Occipital lobe (tissue), 3 donors: ENCODE measurements at places on chromosomes 6 and 20. TPM values are rescaled to one million over a fixed set of nuclear protein-coding genes. Genes with fewer than 3 reads are reported as not detected.

The APOM gene
- not detected for total RNA-seq

The HLA-F gene
- 1.4 TPM for total RNA-seq

The MRPS18A gene
- total RNA-seq, result 11.7 TPM

The DSP gene
- 7.6 TPM for total RNA-seq

The DPPA5 gene
- not detected for total RNA-seq

The SYNDIG1 gene
- total RNA-seq, result 32.6 TPM

DNA sequence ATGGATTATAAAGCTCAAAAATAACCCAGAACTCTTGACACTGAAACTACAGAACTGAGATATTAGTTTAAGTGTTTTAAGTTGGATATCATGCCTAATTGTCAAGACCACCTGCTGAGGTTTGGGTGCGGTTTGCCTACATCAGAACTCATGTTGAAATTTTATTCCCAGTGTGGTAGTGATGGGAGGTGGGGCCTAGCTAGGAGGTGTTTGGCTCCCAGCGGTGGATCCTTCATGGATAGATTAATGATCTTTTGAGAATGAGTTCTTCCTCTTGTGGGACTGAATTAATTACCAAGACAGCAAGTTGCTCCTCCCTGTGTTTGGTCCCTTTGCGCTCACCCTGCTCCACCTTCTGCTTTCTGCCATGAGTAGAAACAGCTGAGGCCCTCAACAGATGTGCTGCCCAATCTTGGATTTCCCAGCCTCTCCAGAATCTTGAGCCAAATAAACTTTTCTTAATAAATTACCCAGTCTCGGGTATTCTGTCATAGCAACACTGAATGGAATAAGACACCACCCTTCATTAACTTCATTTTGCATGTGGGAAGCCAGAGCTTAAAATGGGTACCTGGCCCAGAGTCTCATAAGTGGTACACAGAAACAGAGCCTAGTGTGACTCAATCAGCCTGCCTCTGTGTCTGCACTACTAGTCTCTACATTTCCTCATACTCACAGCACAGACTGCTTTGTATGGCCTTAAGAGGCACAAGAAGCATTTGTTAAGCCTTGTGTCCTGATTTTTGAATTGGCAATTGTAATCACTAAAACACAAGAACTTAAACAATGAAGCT, 158.4 kb downstream of the IBTK start:
- DNase-seq, result no peak

- no peak for DNase-seq
These were observed 703.1 kb downstream of the RFPL4B start for GRCh38 chr6:113050010-113050858.

- DNase-seq, result no peak
These were observed 82.2 kb upstream of the NRSN1 start for GRCh38 chr6:24043848-24044247.

DNA sequence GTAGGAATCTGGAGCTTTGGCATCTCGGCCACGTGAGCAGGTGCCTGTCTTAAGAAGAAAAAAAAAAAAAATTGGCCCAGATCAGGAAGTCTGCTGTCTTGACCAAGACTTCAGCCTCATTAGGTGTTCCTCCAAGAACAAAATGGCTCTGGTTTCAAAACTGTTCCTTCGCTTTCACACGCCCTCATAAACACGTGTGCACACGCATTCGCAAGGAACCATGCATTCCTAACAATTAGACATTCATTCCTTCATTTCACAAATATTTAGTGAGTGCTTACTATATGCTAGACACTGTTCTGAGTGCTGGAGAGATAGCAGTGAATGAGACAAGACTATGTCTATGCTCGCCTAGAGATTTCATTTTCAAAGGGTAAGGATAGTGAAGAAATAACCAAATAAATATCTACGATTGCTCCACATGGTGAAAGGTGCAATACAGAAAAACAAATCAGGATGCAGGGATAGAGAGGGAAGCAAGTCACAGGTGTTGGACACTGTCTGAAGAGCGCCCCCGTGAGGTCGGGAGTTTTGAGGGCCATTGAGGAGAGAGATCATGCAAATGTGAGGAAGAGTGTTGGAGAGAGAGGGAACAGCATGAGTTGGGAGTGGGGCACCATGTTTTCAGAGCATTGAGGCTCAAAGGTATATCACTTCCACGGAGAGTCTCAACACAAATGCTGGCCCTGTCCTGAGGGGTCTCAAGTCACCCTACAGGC, 53.3 kb downstream of the CCDC170 start:
- DNase-seq, result no peak

DNA sequence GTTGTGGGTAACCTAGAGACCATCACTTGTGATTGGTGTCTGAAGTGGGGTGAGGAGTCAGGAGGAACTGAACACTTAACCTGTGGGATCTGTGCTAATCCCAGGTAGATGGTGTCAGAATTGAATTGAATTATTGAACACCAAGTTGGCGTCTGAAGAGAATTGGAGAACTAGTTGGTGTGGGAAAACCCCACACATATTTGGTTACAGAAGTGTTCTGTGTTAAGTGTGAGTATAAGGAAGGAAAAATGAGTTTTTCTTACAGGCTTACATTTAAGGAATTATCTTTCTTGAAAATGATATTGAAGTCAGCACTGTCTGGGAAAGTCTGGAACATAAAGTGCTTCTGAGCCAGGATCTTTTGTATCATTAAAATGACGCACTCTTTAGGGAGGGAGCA, 182.9 kb upstream of the ECI2 start:
- DNase-seq, result no peak

DNA sequence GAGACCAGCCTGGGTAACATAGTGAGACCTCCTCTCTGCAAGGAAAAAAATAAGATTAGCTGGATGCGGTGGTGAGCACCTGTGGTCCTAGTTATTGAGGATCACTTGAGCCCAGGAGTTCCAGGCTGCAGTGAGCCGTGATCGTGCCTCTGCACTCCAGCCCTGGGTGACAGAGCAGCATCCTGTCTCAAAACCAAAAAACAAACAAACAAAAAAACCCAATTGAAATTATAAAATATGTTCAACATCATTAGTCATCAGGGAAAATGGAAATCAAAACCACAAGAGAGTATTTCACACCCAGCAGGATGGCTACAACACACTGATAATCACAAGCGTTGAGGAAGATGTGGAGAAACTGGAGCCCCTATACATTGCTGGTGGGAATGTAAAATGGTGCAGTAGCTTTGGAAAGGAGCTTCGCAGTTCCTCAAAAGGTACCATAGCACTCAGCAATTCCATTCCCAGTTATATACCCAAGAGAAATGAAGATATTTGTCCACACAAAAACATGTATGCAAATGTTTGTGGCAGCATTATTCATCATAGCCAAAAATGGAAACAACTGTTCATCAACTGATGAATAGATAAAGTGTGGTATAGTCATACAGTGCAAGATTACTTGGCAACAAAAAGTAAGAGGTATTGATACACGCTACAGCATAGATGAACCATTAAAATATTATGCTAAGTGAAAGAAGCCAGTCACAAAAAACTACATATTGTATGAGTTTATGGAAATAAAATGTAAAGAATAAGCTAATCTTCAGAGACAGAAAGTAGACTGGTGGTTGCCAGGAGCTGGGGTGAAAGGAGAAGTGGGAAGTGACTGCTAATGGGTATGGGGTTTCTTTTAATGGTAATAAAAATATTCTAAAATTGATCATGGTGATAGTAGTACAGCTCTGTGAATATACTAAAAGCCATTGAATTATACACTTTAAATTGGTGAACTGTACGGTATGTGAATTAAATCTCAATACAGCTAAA, 38.7 kb upstream of the RIPOR2 start:
- no peak for DNase-seq

GRCh38 chr6:155830531-155830930, 374.9 kb upstream of the NOX3 start:
- no peak for DNase-seq

DNA sequence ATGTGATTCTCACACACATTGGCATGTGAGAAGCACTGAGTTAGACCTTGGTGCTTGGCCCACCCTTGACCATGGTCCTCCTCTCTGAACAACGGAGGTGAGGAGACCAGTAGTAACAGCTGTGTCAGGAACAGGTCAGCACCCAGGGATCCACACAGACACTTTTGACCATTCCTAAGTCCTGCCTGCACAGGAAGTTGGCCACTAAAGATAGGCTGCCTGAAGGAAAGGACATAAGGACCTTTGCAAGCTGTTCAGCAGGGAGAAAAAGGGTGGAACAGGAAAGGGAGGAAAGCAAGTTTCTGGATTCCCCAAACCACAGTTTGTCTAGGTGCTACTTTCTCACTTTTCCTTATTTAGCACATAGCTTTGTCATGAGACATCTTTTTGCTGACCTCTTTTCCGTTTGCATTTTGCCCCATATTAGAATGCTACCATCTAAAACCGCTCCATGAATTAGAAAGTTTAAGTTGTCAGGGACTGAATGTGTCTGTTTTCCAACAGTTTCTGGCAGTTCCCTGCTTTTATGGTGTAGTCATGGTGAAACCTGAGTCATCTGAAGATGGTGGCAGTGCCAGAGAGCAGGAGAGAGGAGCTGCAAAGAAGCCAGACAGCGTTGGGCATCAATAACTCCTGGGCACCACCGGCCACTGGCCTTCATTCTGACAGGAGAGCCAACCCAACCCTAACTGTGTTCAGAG, 1.1 kb upstream of the CD109 start:
- DNase-seq, result peak; percentile 14

DNA sequence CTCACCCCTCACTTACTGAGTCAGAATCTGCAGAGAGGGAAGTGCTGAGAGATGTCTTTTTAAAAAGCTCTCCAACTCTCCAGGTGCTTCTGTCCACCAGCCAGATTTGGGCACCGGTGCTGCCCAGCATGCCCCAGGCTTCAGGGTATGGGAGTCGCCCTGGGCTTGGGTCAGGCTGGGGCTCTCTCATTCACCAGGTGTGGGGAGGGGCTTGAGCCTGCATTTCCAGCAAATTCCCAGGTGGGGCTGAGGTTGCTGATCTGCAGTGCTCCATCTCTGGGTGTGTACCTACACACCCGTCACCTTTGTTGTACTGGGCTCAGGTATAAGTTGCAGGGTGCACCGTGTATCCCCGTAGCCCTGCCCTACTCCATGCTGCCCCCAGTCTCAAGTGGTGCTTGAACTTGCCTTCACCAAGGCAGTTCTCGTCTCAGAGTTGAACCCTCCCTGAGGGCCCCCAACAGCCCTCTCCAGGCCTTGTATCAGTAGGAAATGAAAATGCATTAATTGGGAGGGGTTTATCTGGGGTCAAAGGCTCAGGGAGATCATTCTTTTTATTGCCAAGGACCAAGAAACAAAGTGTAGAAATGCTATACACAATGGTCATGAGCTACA, 23.5 kb downstream of the PPP1R3G start:
- DNase-seq, result no peak

DNA sequence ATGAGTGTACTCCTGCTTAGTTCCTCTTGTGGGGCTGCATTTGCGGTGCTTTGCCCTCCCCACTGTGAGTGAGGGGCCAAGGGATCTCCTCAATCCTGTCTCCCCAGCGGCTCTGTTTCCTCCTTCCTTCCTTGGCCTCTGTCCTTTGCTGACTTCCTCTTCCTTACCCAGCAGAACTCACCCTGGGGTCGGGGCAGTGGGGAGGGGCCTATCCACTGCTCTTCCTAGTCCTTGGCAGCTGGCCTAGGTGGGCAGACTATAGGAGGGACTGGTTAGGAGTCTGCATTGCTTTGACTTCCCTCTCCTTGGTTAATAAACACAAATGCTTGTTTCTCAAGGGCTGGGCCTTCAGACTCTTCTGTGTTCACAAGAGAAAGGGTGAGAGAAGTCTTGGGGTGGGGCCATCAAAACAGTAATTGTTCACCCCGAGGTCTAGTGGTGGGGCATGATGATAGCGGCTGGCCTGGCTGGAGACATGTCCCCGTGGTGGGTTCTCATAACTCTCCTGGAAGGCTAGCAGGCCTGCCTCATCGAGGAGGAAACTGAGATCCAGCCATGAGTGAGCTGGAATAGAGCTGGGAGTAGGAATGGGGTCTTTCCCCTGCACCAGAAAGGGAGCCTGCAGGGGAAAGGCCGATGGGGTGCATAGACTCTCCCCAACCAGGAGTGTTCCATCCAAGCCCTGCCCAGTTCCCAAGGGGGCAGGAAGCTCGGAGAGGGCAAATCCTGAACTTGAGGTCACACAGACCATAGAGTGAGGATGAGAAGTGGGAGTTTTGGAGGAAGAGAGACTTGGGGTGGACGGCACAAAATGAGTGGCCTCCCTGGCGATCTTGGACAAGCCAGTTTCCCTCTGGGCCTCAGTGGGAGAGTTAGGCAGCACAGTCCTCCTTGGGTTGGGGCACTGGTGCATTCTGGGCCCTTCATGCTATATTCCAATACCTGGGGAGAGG, 12.7 kb downstream of the FAM110A start:
- DNase-seq, result no peak

DNA sequence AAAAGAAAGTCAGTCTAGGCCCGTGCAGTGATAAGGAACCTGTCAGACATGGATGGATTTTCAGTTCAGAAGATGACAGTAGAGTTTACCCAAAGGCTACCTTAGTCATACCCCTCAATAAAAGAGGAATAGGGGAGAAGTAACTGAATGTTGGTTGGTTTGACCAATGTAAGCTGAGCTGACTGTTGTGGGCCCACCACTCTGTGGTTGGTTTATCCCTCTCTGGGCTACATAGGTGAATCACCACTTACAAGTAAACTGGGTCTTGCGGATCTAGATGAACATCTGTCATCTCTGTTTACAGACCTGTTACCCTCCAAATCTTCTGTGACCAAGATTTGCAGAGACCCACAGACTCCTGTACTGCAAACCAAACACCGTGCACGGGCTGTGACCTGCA, 37.2 kb upstream of the MYLK2 start:
- DNase-seq, result no peak

GRCh38 chr6:155882527-155883333, 427.1 kb upstream of the NOX3 start:
- no peak for DNase-seq

DNA sequence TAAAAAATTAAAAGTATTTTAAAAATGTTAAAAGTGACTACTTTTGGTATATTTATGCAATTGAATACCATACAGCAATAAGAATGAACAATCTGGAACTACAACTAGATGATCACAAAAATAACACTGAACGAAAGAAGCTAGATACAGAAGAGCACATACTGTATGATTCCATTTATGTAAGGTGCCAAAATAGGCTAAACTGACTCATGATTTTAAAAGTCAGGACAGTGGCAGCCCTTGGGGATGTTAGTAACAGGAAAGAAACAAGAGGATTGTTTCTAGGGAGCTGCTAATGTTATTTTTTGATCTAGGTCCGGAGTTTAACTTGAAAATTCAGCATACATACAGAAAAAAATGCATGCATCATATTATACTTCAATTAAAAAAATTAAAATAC, 42.3 kb downstream of the KIF13A start:
- DNase-seq, result no peak

DNA sequence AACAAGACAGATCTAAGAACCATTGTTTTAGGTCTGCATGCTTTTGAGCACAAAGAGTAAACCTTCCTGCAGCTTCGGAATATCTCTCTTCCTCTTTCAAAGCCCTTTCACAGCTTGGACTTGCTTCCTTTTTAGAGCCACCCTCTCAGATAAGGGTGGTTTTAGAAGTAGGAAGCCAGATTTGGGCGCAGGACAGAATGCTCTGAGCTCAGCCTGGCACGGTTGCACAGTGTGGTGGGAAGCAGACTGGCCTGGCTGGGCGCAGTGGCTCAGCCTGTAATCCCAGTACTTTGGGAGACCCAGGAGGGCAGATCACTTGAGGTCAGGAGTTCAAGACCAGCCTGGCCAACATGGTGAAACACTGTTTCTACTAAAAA, 35.6 kb upstream of the PNRC1 start:
- peak; percentile 4 for DNase-seq

- DNase-seq, result no peak
These were observed 94.8 kb upstream of the AFDN start for GRCh38 chr6:167731731-167732422.

- DNase-seq, result no peak
These were observed 67.5 kb upstream of the STX16 start for GRCh38 chr20:58583586-58583985.

GRCh38 chr6:83974409-83975050, 59.0 kb upstream of the MRAP2 start:
- DNase-seq, result no peak
